ENCODE measurements at places on chromosomes 3 and 15.

DNA sequence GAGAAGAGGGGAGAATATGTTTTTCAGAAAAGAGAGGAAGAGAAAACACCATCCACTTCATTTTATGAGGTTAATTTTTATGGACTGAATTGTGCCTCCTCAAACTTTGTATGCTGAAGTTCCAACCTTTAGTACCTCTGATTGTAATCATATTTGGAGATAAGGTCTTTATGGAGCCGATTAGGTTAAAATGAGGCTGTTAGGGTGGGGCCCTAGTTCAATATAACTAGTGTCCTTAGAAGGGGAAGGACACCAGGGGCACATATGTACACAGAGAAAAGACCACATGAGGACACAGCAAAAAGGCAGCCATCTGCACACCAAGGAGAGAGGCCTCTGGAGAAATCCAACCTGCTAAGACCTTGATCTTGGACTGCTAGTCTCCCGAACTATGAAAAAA lies 38.9 kb upstream of the TCF12 start:
- DNase-seq: no peak

DNA sequence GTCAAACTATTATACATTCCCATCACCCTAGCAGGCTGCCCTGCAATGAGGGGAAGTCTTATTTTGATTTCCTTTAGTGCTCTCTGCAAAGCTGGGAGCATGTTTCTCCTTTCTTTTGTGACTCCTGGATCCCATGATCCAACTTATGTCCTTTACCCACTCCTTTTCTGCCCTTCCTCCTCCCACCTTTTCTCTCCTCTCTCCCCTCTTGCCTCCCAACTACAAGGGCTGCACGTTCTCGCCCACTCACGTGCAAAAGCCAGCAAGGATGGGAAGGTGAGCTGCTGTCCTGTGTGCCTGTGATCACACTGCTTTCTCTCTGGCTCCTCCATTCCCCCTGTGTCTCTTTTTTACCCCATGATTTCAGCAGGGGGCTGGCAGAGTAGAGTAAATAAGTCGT lies 6.1 kb downstream of the VIPR1 start:
- DNase-seq: no peak

- no peak for DNase-seq
These were observed 19.7 kb downstream of the ITGA11 start for GRCh38 chr15:68412218-68412617.

- no peak for DNase-seq
These were observed 170.0 kb downstream of the FOXP1 start for GRCh38 chr3:71413572-71413971.

GRCh38 chr15:66033143-66033542 lies 163.9 kb downstream of the RAB11A start:
- no peak for DNase-seq

DNA sequence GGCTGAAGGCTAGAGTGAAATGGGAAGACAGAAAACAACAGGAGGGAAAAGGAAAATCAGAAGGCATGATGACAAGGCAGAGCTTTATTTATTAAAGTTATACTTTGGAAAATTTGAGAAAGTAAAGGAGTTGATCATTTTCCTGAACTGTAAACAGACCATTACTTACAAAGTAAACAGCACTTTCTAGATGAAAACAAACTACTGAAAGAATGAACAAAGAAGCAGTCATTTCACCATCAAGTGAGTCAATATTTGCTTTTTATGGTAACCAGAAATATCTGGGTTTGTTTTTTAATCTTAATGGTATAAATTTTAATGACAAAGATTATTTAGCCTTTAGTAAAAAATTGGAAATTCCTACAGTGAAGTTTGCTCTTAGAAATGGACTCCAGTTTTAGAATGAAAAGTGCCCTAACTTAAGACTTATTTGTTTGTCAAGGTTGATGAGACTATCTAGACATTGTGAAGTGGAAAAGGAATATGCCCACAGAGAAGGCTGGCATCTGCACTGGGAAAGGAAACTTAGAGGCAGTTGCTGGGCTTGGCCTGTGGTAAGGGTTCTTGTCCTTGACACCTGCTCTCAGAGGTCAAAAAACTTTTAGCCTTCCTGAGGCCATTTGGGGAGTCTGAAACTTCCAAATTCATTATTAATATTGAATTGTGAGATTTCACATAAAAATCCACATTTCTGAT lies 47.2 kb downstream of the SPTSSB start:
- no peak for DNase-seq
